Jurkat, Clone E6-1 (cell line): ENCODE measurements at places on chromosomes 4 and X.

DNA sequence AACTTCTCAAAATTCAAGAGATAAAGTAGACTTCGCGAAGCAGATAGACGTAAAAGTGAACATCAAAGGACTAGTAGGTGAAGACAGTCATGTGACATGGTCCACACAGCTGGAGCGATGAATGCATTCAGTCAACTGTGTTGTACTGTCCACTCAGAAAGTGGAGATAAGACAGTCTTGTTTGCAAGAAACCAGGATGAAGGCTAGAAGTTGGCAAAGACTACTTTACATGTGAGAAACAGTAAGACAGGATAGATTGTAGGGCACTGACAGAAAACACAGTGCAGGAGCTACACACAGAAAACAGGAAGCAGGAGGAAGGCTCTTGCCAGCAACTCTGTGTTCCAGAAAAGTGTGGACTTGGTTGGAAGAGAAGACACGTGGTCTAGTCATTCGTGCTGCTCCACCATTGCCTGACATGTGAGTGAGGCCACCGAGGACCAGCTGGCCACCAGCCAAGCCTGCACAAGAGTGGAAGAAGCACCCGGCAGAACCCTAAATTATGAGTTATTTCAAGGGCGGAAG is 78.9 kb downstream of the FAT1 start:
- no peak for DNase-seq

DNA sequence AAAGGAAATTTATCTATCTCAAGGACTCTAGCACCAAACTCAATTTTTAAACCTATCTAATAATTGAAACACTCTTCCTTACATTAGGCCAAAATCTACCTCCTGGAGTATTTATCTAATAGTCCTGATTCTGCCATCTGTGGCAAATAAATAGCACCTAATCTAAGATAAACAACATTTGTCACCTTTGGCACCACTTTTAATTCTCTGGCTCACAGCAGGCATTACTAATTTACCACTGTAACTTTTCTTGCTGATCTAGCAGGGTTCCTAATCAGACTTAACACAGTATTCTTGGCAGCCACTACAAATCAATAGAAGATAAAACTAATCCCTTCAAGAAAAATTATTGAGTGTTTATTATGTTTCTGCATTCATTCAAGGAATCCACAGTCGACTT is 161.1 kb downstream of the KCTD8 start:
- no peak for DNase-seq

DNA sequence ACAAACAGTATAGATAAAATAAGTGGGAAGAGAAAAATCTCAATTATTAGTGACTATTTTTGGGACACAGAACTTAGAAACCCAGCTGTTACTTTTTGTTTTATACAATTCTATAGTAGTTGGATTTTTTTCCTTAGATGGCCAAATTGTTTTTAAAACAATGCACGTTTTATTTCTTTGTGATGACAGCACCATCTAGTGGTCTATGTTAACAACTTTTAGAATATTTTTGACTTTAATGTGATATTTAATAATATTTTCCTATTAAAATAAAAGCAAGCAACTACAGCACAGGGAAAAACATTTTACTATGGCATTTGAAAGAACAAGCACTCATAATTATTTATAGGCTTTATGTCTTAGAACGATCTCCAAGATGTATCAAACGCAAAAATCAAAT is 5.6 kb upstream of the SMIM31 start:
- peak; percentile 11 for DNase-seq

DNA sequence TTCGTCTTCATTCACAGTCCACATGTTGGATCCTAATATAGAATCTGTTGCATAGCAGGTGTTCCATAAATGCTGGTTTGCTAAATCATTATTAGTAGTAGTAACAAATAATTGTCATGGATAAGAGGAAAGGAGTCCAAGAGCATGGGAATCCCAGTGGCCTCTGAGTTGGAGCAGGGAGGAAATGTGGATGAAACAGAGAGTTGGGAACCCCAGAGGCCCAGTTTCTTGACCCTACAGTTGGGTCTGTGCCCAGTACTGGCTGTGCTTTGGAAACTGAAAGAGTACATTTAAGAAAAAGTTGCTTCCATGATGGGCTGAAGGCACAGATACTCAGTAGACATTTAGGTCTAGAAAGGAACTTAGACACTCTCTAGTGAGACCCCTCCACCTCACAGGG is 149.4 kb upstream of the PSAPL1 start:
- DNase-seq = no peak

DNA sequence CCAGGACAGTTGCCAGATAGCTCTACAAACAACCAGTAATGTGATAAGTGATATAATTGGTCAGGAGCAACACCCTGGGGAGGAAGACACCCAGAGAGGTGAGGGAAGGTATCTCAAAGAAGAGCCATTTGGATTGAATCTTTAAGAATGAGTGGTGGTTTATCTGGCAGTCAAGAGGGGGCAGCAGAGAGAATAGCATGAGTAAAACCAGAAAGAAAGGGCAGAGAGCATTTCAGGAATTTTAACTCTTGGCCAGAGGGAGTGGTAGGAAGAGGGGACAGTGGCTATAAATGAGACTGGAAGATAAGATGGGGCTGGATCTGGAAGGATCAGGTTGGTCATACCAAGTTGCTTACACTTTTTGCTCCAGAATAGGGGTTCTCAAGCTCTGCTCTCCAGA is 5.9 kb upstream of the SEPTIN6 start:
- no peak for DNase-seq

DNA sequence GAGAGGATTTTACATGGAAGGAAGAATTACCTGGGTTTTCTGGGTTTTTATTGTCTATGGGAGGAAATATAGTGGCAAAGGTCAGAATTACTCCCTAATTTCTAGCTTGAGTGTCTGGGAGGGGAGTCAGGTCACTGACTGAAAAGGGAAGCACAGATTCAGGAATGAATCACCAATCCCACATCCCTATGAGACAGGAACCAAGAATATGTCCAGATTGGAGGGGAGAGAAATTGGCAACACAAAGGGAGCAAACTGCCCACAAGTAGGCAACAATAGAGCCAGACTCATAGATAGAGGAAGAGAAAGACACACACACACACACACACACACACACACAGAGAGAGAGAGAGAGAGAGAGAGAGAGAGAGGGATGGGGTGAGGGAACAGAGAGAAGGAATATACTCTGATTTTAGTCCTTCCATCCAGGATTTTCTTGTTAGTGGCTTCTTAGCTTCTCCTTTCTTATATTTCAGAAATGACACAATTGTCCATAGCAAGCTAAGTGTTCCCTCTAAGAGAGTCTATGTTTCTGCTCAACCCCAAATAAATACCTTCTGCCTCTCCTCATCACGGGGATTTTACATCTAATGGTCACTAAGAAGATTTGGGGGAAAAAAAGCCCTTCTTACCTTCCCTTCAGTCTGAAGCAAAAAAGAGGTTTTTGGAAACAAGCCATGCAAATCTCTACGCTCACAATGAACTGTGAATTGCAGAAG is 12.0 kb downstream of the P2RY10 start:
- DNase-seq = no peak

DNA sequence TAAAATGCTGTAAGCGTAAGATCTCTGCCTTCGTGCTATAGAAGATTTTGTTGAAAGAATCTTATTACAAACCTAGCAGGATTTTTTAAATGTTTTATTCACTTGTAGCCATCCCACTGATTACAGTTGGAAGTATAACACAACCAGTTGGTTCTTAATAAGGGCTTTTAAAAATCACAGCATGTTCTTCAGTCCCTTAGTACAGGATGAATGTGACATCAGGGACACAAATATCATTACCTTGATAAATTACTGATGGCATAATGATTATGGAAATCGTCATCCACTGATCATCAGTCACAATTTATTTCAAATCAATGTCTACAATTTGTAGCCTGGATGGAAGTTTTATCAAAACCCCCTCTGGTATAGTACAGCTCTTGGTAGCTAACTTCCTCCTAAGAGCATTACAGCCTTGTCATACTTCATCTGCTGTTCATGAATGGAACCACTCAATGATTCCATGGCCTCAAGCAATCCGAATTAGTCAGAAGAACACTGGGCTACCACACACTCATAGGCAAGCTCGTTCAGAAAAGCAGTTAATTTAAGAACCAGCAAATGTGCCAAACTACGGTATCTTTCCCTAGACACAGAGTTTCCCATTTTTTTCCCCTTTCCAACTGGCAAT is 389.2 kb upstream of the TENM3 start:
- no peak for DNase-seq

- no peak for DNase-seq
Observed at GRCh38 chr4:159220353-159220752, 117.5 kb downstream of the RAPGEF2 start.

GRCh38 chr4:101807351-101807750 is 16.8 kb downstream of the BANK1 start:
- DNase-seq = no peak

GRCh38 chrX:39772057-39772832 is 325.5 kb downstream of the BCOR start:
- peak; percentile 68 for DNase-seq

- DNase-seq = peak; percentile 11
Observed at GRCh38 chrX:1355131-1356046, 18.8 kb downstream of the IL3RA start.

DNA sequence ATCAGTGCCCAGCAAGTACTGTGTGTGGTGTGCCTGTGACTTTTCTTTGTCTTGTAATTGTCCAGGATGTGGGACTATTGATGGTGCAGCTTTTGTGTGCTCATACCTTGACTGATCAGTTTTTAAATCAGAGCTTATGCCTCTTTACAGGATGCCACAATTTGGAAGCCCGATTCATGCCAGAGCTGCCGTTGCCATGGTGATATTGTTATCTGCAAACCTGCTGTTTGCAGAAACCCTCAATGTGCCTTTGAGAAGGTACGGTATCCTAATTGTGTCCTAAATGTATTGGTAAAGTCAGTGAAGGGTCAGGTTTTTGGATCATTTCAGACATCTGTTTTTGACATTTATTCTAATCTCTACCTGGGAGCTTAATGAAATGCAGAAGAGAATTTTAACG is 180.2 kb downstream of the FRAS1 start:
- peak; percentile 11 for DNase-seq

- no peak for DNase-seq
Observed at GRCh38 chrX:134139090-134139489, 97.9 kb upstream of the CCDC160 start.

- peak; percentile 48 for DNase-seq
Observed at GRCh38 chr4:83378419-83378818, 43.8 kb upstream of the HPSE start.

DNA sequence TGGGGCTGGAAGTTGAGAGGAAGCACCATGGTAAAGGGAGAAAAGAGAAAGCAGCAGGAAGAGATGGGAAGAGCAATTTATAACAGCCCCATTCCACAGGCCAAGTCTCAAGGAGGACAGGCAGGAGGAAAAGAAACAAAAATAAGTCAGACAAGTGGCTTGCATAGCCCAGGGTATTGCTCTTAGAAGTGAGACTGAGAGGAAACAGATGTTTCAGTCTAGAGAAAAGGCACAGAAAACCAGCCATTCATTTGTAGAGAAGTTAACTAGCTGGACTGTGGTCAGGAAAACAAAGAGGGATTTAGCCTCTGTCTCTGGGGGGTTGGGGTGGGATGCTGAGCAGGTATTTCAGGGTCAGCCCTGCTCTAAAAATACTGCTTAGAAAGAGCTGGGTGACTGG is 175.0 kb upstream of the ARHGEF9 start:
- DNase-seq = no peak

DNA sequence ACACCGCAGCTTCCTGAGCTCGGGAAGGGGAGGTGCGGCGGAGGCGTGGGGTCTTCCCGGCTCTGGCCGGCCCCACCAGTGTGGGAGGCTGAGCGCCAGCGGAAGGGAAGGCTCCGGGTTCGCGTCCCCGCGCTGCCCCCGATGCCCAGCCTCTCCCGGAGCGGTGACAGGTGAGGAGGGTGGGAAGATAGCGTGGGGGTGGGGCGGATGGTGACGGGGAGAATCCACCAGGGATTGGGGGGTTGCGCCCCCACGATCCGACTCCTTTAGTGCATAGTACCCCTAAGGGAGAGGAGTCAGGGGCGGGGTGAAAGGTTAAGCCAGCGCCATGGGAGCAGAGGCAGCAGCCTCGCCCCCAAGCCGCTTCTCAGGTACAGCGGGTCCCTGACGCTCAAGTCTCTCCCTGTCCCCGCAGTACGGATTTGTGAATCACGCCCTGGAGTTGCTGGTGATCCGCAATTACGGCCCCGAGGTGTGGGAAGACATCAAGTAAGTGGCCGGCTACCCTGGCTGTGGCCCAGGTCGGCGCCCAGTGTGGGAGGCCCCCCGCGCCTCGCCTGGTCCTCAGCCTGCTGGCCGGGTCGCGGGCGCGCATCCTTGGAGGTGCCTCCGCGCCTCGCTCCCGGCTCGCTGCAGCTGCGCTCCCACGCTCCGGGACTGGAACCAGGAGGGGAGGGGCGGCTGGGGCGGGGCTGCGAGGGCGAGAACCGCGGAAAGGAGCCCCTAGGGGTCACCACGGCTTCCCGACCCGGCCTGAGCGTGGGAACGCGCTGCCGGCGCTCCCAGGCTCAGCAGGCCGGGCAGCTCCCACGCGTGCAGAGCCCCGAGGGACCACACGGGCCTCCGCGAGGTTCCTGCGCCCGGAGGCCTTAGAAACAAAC is 791 bp downstream of the GUCY1B1 start:
- DNase-seq = no peak

DNA sequence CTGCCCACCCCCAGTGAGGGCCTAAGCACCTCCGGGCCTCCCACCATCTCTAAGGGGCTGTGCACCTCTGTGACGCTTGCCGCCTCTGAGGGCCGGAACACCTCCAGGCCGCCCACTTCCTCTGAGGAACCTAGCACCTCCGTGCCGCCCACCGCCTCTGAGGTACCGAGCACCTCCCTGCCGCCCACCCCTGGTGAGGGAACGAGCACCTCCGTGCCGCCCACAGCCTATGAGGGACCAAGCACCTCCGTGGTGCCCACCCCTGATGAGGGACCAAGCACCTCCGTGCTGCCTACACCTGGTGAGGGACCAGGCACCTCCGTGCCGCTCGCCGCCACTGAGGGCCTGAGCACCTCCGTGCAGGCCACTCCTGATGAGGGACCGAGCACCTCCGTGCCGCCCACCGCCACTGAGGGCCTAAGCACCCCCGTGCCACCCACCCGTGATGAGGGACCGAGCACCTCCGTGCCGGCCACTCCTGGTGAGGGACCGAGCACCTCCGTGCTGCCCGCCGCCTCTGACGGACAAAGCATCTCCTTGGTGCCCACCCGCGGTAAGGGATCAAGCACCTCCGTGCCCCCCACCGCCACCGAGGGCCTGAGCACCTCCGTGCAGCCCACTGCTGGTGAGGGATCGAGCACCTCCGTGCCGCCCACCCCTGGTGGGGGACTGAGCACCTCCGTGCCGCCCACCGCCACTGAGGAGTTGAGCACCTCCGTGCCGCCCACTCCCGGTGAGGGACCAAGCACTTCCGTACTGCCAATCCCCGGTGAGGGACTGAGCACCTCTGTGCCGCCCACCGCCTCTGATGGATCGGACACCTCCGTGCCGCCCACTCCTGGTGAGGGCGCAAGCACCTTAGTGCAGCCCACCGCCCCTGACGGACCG is 977 bp downstream of the MAGEE1 start:
- DNase-seq = no peak

DNA sequence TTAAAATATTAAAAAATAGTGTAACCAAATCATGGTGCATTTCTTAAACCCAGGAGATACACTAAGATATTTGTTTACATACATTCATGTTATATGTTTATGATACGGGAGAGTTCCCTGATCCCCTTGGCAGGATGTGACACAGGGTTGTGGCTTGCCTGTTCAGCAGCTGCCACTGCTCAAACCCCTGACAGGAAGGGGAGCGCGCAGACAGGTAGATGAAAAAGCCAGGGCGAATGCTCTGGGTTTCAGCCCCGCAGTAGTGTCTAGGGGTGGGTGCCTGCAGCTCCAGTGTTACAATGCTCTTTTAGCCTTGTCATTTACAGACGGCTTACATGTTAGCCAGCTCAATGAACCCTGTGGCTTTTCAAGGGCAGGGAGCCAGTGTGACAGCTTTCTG is 1343.8 kb upstream of the IGFBP7 start:
- peak; percentile 23 for DNase-seq
